ENCODE measurements at places on chromosomes 1 and 21. TPM values are rescaled to one million over a fixed set of nuclear protein-coding genes. Genes with fewer than 3 reads are reported as not detected.

DNA sequence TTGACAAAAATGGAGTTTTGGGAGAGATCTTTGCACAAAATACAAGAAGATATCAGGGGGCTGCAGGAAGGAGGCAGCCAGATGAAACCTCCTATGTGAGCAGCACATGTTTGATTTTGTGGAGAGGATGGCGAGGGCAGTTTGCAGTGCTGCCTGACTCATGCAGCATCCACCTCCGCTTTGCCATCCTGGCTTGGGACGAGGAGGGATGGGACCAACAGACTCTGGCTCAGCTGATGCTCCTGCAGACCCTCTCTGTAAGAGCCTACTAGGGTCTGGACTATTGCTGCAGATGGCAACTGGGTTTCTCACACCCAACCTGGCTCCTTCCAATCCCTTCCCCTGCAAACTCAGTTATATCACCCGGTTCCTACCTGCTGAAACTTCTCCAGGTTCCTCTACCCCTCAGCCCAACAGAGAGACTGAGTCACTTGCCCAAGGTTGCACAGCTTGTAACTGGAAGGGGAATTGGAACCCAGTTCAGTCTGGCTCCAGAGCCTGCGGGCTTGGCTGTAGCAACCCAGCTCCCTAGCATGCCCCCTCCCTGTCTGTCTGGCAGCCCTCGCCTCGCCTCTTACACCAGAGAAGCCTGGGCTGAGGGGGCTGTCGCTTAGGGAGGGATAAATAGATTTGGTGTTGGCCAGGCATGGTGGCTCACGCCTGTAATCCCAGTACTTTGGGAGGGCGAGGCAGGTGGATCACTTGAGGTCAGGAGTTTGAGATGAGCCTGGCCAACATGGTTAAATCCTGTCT lies 205.8 kb downstream of the PTPRU start:
- DNase-seq, result no peak

GRCh38 chr1:3453891-3454810 lies at the start of gene ARHGEF16:
TSS of gene ARHGEF16 (plus strand) at chr1:3454665. CDS start at chr1:3463085, 8,420 bp downstream.
- DNase-seq, result peak; percentile 89

- DNase-seq, result no peak
These were observed 226.4 kb downstream of the ZP4 start for GRCh38 chr1:237664348-237664747.

Gene KRTAP19-3
- not detected for total RNA-seq

Data from Calu3 (cell line).